Activated CD8-positive, alpha-beta memory T cell treated with anti-CD3 and anti-CD28 coated beads for 1 hour (primary cell): ENCODE measurements at places on chromosomes 4 and X.

DNA sequence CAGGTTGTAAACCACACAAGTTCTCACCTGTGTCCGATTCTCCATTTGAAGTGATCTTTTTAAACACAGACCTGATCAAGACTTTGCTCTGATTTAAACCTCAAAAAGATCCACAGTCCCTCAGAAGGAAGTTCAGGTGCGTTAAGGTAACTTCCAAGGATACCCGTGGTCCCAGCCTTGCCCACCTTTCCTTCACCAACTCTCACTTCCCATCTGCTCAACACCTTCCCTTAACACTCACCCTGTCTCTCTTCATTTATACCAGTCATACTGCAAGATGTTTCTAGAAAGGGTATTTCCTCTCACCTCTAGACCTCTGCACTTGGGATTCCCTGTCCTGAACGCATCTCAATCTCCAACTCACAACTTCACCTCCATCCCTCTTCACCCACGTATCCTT lies 49.9 kb downstream of the ADGRA3 start:
- DNase-seq, result no peak

DNA sequence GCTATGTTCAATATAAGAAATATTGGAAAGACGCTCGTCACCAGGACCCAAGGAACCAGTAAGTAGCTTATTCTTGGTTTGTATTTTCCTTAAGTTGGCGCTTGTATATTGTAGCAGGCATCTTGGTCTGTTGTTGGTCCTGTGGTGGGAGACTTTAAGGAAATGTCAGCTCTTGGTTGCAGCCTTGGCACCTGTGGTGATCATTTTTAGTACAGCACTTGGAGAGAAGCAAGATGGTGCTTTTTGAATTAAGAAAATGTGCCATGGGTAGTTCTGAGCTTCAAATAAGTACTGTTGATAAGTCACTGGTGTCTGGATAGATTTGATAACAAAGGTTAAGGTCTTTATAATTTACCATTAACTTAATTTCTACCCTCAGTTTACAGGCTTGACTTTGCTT lies 1.1 kb downstream of the RPS3A start:
- DNase-seq, result no peak

DNA sequence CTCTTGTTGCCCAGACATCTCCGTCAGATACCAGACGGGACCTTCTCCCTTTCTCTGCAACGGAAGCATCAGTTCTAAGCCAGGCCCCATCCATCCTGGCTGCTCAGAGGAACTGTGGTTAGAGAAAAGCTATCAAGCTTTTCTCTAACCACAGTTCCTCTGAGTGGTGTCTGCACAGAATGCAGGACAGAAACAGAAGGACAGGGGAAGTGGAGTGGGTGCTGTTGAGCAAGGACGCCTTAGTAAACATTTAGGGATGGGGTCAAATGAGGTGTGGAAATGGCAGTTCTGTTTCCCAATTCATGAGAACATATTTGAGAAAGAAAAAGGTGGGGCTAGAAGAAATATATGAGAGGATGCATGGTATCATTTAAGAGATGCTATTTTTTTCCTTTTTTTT lies 283.8 kb downstream of the CRLF2 start:
- DNase-seq, result no peak

DNA sequence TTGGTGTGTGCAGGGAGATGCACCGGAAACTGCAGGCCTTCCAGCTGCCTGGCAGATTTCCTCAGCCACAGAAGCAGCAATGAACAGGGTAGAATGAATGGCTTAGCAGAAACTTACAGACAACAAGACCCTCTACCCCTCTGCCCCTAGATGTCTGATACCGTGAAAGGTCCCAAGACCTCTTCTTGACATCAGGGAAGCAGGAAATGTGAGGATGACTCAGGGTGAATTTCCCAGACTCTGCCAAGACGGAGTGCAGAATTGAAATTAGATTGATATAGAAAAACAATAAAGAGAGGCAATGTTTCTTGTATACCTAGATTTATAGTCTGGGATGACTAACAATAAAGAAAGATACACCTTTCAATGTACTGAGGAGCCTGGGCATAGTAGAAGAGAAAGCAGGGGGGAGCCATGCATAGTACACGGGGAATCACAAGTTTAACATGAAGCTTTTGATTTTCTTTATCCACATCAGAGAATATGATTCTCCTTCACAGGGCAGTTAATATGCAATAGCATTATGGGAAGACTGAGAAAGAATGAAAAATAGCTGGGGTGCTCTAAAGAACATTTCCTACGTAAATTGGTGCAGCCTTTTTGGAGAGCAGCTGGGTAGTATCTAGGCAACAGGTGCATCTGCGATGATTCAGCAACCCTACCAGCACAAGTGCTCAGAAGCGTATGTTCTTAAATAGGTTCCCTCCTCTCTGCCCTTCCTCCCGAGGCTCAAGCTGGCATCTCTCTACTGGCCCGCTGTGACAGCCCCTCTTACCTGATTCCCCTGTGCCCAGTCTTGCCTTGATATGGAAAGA lies 18.3 kb upstream of the CXCR3 start:
- no peak for DNase-seq

GRCh38 chr4:23166407-23166806 lies 473.7 kb downstream of the GBA3 start:
- DNase-seq, result no peak

GRCh38 chr4:73668782-73669201 lies 48.6 kb upstream of the RASSF6 start:
- DNase-seq, result no peak

GRCh38 chr4:148044912-148045352 lies 313.0 kb downstream of the ARHGAP10 start:
- DNase-seq, result no peak

GRCh38 chr4:153169776-153170175 lies 34.5 kb upstream of the TRIM2 start:
- DNase-seq, result no peak

DNA sequence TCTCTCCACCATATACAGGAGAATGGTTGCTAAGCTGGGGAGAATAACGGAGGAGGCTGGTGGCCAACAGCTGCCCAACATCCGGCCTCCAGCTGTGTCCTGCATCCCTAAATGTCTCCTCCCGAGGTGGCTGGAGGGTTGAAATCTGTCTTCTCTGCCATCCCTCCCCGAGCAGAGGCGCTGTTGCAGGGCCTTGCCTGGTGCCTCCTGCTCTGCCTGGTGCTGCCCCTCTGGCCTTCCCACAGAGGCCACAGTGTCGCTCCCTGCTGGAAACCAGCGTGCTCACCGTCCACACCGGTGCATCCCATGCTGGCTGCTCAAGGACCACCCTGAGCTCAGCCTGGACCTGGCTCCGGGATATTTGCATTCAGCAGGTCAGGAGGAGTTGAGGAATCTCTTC lies 115.2 kb downstream of the ENPP6 start:
- no peak for DNase-seq

DNA sequence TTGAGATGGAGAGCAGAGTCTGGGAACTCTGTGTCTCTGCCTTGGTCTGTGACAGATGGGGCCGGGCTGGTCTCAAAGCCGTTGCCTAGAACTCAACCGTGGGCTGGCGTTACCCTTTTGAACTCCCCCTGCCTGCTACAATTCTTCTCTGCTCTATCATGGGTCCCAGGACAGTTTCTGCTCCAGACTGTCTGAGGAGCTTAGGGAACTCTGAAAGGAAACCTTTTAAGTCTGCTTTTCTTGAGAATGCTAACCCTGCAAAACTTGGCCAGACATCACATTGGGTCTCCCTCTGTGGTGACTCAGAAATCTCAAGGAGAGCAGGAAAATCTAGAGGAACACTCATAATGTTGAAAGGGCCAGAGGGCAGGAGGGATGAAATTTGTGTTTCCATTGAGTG lies 240.6 kb downstream of the CBR4 start:
- no peak for DNase-seq

GRCh38 chr4:129394635-129395034 lies 298.7 kb downstream of the C4orf33 start:
- no peak for DNase-seq

DNA sequence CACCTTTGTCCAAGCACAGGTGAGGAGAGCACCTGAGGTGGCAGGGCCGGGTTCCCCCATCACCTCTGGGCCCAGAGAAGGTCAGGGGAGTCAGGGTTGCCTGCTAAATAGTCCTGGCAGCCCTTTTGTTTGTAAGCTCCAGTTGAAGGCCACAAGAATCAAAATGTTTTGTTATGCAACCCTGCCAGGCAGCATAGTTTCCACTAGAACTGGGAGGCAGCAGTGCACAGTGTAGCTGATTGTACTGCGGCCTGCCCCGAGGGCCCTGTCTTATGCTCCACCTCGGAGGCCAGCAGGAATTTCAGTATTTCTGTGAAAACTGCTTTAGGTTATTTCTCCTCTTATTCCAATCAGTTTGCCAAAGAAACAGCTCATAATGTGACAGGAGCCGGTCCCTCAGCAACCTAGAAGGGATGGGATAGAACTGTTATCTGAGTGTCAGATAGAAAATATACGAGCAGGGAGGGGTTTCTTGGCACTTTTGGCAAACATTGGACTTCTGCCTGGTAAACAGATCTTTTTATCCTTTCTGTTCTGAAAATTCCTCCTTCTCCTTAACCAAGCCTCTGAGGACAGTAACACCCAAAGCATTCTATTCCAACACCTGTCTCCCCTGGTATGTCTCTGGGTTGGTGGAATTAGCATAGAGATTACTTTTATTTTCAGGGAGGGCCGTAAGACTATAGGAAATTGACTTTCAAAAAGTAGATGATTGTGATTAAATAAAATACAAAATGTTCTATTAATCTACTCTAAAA lies 93.6 kb downstream of the LNX1 start:
- DNase-seq, result no peak

DNA sequence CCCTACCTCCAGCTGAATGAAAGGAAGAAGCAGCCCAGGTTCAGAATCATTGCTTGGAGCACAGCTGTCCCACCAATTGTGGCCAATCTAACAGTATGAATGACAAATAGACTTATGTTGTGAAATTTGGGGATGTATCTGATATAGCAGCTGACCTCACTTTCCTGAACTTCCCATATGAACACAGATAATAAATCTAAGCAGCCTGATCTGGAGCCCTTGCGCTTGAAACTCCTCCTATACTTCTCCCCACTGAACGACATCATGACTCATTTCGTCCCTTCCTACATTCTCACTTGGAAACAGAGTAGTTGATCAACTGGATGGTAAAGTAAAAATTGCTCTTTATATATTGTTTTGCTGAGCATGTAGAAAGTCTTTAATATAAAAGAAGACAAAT lies 24.2 kb upstream of the AMELX start:
- DNase-seq, result no peak

- DNase-seq, result no peak
Measured at GRCh38 chrX:65575022-65575421, 40.4 kb upstream of the LAS1L start.

DNA sequence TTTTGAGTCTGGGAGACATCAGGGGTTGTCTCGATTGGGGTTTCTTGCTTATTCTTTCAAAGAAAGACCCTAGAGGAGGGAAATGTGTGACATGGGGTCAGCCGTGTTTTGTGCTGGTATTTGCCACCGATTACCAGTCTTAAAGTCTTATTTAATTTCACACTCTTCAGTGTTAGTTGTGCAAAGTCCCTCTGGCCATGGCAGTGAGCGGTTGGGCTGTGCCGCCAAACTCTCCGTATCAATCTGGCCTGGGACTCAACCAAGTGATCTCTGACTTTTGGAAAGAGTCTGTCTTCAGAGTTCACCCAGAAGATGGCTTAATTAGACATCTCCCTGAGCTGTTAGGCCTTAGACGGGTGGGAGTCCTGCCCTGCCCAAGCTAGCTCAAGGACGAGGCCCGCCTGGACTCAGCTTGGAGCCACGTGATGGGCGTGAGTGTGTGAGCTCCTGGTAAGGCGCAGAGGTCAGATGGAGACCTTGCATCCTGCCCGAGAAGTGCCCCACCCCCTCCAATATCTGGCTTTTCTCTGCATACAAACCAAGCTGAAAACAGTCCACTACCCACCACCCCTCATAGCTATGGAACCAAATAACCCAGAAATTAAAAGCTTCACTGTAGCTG lies 3.8 kb upstream of the PITX2 start:
- DNase-seq, result no peak

- DNase-seq, result no peak
Measured at GRCh38 chr4:150934022-150934421, 81.1 kb downstream of the LRBA start.

DNA sequence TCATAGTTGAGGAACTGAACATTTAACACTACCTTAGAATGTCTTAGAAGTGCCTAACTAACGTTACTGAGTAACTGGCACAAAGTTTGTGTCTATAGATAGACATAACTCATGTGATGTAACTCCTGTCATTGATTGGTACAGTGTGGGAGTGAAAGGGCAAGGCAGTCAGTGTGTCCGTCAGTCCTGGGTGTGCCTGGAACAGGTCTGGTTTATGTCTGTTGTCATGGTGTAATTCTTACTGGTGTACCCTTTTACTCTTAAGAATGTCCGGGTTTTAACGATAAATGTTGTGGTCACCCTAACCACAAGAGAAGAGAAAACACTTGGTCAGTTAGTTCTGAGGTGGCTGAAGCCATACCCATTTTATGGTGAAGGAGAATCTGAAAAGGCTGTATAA lies 93.1 kb upstream of the ESX1 start:
- no peak for DNase-seq

- DNase-seq, result no peak
Measured at GRCh38 chr4:69610484-69610883, 29.0 kb downstream of the UGT2A2 start.

GRCh38 chr4:111464251-111465045 lies 680.8 kb upstream of the FAM241A start:
- no peak for DNase-seq

- no peak for DNase-seq
Measured at GRCh38 chrX:7852166-7852565, 9.2 kb downstream of the VCX start.

- no peak for DNase-seq
Measured at GRCh38 chr4:155762334-155762733, 3.5 kb downstream of the GUCY1B1 start.

- DNase-seq, result no peak
Measured at GRCh38 chr4:104625706-104626105, 131.0 kb upstream of the CXXC4 start.

GRCh38 chrX:2517055-2517454 lies 16.3 kb upstream of the DHRSX start:
- no peak for DNase-seq

DNA sequence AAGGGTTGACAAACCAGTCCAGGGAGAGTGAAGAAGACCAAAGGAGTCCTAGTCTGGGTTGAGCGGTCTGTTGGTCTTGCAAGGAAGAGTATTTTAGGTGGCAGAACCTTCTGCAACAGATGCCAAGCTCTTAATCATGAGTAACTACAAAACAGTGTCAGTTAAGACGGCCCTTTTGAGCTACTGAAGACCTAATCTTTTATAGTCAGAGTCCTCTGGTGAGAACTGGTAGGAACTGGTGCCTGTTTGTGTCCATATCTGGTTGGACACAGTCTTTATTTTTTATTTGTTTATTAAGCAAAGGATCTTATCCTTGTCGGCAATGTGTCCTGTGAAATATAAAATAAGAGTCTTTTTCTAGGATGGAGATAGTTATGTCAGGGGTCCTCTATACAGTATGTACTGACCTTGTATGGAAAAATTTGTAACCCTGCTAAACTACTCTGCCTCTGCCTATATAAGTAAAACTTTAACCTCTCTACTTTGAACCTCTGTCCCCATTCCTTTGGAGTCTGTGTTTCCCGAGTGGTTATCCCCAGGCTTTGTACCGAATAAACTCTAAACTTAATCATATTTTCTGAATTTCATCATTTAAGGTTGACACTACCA lies 47.1 kb downstream of the FAM13A start:
- no peak for DNase-seq

- no peak for DNase-seq
Measured at GRCh38 chr4:107888237-107888636, 43.1 kb upstream of the CYP2U1 start.
